ENCODE measurements at places on chromosomes 7 and 10. TPM values are rescaled to one million over a fixed set of nuclear protein-coding genes. Genes with fewer than 3 reads are reported as not detected.

DNA sequence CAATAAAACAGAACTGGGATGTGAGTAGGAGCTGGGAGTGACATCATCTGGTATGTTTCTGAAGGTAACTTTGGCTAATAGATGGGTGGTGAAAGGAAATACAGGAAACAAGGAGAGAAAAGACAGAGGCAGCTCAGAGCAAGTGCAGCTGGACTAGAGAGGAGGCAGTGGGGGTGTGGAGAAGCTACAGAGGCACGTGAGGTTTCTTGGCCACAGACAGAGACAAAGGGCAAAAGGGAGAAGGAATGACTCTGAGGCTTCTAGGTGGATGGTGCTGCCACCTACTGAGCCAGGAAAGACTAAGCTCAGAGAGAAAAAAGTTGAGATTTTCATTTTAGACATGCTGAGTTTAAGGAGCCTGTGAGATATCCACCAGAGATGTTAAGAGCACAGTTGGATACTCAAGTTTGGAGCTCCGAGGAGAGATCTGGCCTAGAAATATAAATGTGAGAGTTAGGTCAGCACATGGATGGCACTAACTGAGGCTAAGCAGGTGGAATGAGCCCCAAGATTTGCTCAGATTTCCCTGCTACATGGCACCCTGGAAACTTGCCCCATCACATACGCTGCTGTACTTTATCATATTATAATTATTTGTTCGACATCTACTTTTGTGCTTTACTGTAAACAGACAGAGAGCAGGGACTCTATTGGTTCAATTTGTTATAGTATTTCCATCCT lies 293.0 kb upstream of the IMMP2L start:
- DNase-seq, result no peak

DNA sequence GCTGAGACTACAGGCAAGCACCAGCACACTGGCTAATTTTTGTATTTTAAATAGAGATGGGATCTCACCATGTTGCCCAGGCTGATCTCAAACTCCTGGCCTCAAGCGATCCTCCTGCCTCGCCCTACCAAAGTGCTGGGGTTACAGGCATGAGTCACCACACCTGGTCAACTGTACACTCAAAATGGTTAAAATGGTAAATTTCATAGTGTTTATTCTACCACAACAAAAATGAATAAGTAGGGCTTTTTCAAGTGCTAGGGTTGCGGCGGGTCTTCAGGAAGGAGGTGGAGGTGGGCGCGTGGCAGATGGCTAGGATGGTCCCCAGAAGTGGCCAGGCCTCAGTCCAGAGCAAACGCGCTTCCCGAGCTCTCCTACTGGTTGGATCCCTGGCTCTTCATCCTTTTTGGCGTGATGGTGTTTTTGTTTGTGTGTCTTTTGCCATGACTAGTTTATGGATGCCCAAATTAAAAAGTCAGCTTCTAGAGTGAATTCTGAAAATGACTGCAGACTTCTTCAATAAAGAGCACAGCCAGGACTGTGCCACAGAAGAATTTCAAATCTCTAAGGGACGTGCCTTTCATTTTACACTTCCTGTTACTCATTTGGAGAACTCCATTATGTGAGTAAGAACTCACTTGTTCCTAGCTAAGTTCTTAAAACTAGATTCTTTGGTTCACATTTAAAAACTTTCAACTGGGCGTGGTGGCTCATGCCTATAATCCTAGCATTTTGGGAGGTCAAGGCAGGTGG lies 73.9 kb downstream of the TMEM130 start:
- no peak for DNase-seq

DNA sequence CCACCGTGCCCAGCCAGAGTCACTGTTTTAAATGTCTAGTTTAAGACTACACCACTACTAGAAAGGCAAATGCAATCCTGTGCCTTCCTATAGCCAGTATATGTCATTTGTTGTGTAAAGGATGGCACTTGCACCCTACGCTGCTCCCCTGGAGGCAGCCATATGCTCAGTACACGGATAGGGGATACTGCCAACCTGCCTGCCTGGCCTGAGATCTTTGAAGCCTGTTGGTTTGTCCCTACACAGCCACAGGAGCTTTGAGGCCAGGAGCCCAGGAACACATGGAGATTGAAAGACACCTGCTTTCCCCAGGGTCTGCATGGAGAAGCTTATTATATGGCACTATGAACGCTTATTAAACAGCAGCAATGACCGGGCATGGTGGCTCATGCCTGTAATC lies 2.3 kb upstream of the SCRN1 start:
- no peak for DNase-seq

- DNase-seq, result peak; percentile 63
Observed at GRCh38 chr10:100655760-100656421, 89.5 kb upstream of the PAX2 start.

EBF3 gene
- not detected for total RNA-seq

GRCh38 chr7:83271212-83272099 lies 108.8 kb upstream of the PCLO start:
- no peak for DNase-seq

All from spleen (tissue), 13 donors.